ENCODE measurements at places on chromosomes 12 and 14.

DNA sequence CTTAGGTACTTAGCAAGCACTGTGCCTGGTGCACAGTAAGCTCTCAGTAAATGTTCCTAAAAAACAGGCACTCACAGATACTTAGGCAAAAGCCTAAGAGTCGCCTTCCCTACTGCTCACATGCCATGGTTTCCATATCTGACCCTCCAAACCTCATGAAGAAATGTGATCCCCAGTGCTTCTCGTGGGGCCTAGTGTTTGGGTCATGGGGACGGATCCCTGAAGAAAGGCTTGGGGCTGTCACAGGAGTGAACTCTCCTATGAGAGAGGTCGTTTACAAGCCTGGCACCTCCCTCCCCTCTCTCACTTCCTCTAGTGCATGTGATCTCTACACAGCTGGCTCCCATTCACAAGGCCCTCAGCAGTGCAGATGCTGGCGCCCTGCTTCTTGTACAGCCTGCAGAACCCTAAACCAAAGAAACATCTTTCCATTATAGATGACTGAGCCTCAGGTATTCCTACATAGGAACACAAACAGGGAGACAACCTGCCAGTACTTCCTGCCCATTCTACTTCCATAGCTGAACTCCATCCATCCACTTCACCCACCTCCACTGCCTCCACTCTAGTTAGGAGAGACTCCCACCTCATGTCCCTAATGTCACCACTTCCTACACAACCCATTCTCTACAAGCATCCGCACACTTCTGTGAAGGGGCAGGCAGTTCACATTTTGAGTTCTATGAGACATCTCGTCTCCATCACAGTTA lies 2.9 kb downstream of the SLC15A4 start:
- no peak for DNase-seq

- peak; percentile 73 for DNase-seq
Observed at GRCh38 chr12:85036234-85036707, at the start of the genes LRRIQ1 and TSPAN19. LRRIQ1 (plus strand) TSS chr12:85036351; CDS start chr12:85038177, 1,826 bp downstream. TSPAN19 (minus strand) TSS chr12:85036277; CDS start chr12:85029946, 6,331 bp downstream.

GRCh38 chr14:102034301-102034700 lies 52.5 kb downstream of the HSP90AA1 start:
- no peak for DNase-seq

DNA sequence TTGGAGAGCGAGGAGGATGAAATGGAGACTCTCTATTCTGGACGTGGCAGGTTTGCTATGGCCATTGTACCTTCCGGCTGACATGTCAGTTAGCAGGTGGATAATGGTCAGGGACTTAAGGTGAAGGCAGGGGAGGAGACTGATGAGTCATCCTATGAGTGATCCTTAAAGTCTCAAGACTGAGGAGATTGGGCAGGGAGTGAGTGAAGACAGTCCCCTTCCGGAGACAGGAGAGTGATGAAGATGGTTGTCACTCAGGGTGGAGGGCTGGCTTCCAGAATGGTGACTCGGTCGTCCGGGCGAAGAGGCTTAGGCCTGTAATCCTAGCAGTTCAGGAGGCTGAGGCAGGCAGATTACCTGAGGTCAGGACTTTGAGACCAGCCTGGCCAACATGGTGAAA lies 49.8 kb upstream of the CCDC63 start:
- no peak for DNase-seq

- peak; percentile 45 for DNase-seq
Observed at GRCh38 chr14:33908540-33909223, 42.2 kb downstream of the EGLN3 start.

DNA sequence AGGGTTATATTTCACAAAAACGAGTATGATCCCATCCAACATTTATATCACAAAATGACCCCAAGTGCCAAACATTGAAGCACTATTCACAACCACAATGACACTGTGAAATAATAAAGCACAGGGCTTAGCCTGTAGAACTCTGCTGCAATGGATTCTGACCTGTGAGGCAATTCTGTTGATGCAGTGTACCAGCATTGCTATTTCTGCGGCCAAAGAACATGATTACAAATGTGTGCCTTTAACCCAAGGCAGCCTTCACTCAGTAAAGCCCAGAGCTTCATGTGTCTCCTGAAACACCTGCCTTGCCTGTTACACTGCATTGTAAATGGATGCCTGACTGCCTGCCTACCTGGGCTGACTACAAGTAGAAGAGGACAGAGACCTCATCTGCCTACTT lies 158.0 kb downstream of the PPM1H start:
- no peak for DNase-seq

DNA sequence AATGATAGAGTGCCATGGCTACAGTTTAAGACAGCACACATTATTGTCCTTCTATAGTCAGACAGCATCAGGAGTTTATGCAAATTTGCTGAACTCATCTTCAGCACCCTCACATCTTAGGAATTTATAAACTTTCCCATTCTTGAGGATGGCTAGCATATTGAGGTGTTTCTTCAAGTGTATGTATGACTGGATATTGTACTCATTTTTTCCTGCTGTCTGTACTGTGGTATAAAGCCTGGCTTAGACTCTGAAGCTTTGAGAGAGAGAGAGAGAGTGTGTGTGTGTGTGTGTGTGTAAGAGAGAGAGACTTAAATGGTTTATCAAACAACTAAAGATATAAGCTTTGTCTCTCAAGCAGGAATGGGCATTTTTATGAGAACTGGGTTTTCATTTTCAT lies 161.6 kb downstream of the PIK3C2G start:
- no peak for DNase-seq

Measured in H7 (cell line).